T-helper 17 cell (primary cell): ENCODE measurements at places on chromosomes 2 and 18. TPM values are rescaled to one million over a fixed set of nuclear protein-coding genes. Genes with fewer than 3 reads are reported as not detected.
A peak's percentile ranks its signal among the peaks of the same experiment; 100 is the strongest.

- no peak overlapping the region for H3K4me3 ChIP-seq
- H3K27ac ChIP-seq = peak overlapping the region; percentile 67
- H3K27me3 ChIP-seq = no peaks in the 10 kb centered on the region
- DNase-seq = no peak
- H3K36me3 ChIP-seq = peaks cover 6% of the 10 kb centered on the region
These were observed 14.0 kb downstream of the HRH4 start for GRCh38 chr18:24474406-24474805.

DNA sequence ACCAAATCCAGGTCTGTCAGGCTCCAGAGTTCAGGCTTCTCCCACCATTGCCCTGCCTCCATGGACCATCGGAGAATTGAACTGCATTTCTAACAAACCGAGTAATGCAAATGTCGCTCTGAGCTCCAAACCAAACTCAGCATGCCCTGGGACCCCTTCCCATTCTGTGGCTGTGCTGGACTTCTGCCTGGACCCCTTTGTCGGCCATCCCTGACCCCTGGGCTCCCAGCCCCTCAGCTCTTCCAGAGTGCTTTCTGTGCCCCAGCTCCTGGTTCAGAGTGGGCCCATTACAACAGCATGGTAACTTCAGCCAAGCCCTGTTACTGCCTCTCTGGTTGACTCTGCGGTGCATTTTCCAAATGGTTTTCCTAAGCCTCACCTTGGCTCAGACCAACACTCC lies 55.1 kb upstream of the MAPRE3 start:
- no peaks in the 10 kb centered on the region for H3K36me3 ChIP-seq
- H3K4me1 ChIP-seq = no peaks in the 10 kb centered on the region
- DNase-seq = no peak
- no peak overlapping the region for H3K4me3 ChIP-seq

GRCh38 chr2:170848587-170848986 lies 31.9 kb downstream of the GAD1 start:
- no peak overlapping the region for H3K4me3 ChIP-seq
- no peak overlapping the region for H3K27ac ChIP-seq
- peaks cover 7% of the 10 kb centered on the region for H3K4me1 ChIP-seq
- H3K36me3 ChIP-seq = no peaks in the 10 kb centered on the region

- no peak for DNase-seq
- peaks cover 7% of the 10 kb centered on the region for H3K4me1 ChIP-seq
- H3K27me3 ChIP-seq = peaks cover 4% of the 10 kb centered on the region
- H3K4me3 ChIP-seq = no peak overlapping the region
- H3K36me3 ChIP-seq = peaks cover 6% of the 10 kb centered on the region
These were observed 49.7 kb upstream of the CD28 start for GRCh38 chr2:203656522-203657287.

DNA sequence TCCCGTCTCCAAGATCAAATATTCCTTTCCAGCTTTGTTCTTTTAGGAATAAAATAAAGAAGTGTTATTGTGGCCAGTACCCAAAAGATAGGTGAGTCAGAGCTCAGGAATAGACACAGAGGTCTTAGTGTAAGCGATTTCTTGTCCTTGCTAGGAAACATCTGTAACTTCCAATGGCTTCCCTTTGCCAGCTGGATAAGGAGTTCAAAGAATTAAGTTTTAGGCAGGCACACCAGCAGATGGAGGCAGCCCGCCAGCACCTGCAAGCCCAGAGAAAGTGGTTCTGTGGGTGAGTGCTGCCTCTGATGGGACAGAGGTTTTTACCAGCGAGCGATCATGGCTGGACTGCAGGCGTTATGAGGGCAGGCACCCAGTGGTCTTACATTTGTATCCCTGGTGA lies 125.4 kb downstream of the MGAT5 start:
- no peak overlapping the region for H3K4me3 ChIP-seq
- peaks cover 29% of the 10 kb centered on the region for H3K4me1 ChIP-seq
- DNase-seq = no peak
- H3K36me3 ChIP-seq = peaks cover 9% of the 10 kb centered on the region
- H3K27ac ChIP-seq = peak overlapping the region; percentile 59
- H3K27me3 ChIP-seq = no peaks in the 10 kb centered on the region

DNA sequence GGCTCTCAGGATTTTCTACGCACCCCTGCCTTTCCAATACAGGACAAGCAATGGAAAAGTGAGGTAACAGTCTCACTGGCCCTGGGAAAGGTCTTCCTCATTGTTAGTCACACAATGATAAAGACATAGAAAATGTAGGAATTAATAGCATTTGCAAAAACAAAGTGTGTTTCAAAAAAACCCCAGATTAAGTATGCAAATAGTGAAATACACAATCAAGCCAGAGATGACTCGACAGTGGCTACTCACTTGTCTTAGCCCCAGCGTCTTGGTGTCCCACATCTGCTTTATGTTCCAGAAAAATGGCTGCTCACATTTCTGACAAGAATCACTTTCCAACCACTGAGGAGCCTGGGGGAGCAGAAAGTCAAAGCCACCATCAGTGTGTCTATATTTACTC lies 47.0 kb upstream of the AP1S3 start:
- peak overlapping the region; percentile 80 for H3K27ac ChIP-seq
- no peak for DNase-seq
- H3K27me3 ChIP-seq = no peaks in the 10 kb centered on the region
- peaks cover 8% of the 10 kb centered on the region for H3K36me3 ChIP-seq

REG1B gene
- not detected for total RNA-seq

ZSCAN30 gene
- 10.0 TPM for total RNA-seq

BCL11A gene
- 9.2 TPM for total RNA-seq

CMPK2 gene
- 5.9 TPM for total RNA-seq
